ENCODE measurements at places on chromosomes 6 and 20. TPM values are rescaled to one million over a fixed set of nuclear protein-coding genes. Genes with fewer than 3 reads are reported as not detected.

DNA sequence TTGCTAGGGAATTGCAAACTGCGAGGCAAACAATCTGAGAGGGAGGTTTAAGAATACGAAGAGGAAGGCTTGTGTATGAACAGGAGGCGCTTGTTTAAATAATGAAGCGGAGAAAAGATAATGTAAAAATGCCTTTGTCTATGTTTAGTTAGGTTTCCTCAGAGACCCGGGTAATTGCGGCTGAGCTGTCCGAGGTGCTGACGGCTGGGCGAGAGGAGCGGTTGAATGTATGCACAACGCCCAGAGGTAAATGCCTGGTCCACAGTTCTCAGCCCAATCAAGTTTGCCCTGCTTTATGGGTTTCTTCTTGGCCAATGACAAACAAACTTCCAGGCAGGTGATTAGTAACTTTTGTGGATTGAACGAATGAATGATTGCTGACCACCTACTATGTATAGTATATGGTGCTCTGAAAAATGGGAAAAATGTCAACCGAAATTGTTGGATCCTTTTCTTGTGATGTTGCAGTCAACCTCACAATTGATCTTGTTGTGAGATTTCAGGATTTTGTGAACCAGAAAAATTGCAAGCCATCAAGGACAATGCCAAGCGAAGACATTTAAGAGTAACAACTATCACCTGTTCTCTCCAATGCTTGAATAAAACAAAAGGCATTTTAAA lies 38.3 kb upstream of the SLC32A1 start:
- peak; percentile 32 for DNase-seq

- DNase-seq, result no peak
Observed at GRCh38 chr6:125866433-125866832, 75.7 kb downstream of the NCOA7 start.

GRCh38 chr6:39344821-39345280 lies 22.3 kb upstream of the KCNK16 start:
- no peak for DNase-seq

DNA sequence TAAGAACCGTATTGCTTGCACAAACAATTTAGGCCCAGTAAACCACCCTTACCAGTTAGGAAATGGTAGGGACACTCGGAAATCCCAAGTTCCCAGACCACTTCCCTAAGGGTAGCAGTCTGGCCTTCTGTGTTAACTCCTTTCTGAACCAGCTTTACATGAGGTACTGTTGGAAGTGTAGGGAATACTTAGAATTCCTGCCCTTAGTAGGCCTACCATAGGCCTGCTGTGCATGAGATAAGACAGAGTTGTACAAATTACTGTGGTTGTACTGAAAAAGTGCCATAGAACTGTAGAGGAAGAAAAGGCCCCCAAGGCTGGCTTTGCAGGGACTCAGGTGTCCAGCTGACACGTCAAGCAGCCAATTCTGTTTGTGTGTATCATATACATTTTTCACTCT lies 11.1 kb downstream of the RPRD1B start:
- no peak for DNase-seq

DNA sequence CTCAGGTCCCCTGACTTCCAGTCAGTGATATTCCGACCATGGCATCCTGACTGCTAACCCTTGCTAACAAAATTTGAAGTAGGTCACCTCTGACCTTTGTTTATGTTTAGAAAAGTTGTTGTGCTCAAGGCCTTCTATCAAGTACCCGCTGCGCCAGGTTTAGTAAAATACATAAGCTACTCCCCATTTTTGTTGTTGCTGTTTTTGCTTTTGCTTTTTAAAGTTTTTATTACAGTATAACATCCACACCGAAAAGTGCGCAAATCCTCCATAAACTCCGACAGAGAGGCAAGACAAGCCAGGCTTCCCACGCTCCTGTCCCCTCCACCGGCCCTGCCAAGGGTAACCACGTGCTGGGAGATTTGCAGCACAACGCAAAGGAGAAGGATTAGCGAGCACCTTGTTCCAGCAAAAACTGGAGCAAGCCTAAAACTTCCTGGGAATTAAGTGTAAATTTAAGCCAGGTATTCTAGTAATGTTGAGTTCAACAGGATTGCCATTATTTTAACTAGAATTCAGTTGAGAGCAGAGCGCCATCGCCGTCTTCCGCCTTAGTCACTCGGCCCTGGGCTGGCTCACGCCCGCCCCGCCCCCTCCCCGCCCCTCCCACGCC lies 17.8 kb upstream of the HMGN4 start:
- peak; percentile 83 for DNase-seq

DNA sequence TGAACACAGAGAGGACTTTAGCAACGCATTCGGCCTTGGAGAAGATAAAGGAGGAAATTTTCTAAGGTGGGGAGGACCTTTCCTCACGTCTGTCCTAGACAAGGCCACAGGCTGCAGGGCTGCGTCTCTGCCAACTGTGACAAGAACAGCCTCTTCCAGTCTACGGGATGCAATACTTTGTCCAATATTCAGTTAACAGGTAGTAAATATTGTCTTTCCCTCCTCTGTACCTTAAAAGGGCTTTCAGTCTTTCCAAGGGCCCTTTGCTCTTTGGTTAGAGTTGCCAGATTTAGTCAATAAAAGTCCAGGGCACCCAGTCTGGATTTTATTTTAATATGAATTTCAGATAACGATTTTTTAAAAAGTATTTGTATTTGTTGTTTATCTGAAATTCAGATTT lies 78.2 kb downstream of the ELOVL4 start:
- DNase-seq, result no peak

- DNase-seq, result no peak
Observed at GRCh38 chr6:41713159-41713649, 22.2 kb downstream of the TFEB start.

GRCh38 chr6:2733324-2733723 lies 17.4 kb downstream of the MYLK4 start:
- no peak for DNase-seq

- no peak for DNase-seq
Observed at GRCh38 chr6:41763470-41763869, 16.2 kb downstream of the FRS3 start.

DNA sequence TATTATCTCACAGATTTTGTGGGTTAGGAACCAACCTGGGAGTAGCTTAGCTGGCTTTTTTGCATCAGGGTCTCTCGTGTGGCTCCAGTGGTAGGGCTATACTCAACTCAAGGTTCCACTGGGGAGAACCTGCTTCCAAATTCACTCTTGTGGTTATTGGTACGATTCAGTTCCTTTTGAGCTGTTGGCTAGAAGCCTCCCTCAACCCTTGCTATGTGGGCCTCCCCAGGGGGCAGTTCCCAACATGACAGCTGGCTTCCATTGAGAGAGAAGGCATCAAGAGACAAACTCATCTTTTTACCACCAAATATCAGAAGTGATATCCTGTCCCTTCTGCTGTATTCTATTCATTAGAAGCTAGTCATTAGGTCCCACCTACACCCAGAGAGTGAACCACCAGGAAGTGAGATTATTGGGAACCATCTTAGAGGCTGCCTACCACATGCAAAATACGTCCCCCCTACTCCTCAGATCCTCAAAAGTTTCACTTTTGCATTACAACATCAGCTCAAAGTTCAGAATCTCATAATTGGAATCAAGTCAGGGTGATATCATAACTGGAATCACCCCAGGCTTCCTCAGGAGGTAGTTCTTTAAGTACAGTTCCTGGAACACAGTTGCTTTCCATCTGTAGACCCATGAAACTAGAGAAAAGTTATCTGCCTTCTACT lies 30.9 kb downstream of the MKKS start:
- DNase-seq, result no peak

- no peak for DNase-seq
Observed at GRCh38 chr6:51283723-51284355, 465.2 kb downstream of the TFAP2B start.

- DNase-seq, result no peak
Observed at GRCh38 chr20:46063652-46064054, 26.1 kb downstream of the NCOA5 start.

GRCh38 chr20:45822857-45823256 lies 4.3 kb downstream of the TNNC2 start:
- DNase-seq, result peak; percentile 65

- DNase-seq, result peak; percentile 23
Observed at GRCh38 chr6:116072368-116072767, 11.7 kb upstream of the FRK start.

DNA sequence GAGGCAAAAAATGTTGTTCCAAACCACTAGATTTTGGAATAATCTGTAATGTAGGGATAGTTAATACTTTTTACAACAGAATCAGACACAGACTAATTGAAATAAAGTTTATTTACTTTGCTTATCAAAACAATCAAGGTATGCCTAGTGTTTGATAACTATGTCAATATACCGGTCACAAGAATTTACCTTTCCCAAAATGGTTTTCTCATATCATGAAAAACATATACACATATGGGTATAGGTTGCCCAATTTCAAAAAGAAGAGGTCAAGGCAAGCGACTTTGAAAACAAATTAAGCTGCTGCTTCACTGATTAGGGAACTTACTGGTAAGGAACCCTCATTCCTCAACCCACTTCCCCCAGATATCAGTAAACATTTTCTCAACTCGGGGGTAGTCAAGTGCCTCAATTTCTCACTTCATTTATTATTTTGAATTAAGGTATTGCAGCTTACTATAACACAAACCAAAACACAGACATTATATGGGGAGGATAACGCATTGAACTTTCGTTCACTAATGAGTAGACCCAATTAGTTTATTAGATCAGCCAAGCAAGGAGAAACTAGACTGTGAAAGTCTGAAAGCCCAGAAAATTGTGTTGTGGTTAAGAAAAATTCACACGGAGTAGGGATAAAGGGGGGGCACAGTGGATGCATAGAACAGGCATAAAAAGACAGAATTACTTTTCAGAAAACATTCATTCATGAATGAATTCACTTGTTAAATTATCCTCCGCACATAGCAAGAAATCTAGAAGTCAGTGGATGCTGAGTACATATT lies 9.0 kb upstream of the ELOVL5 start:
- DNase-seq, result no peak

- DNase-seq, result no peak
Observed at GRCh38 chr6:21151119-21151518, 442.4 kb upstream of the SOX4 start.

- no peak for DNase-seq
Observed at GRCh38 chr6:167415441-167415961, 90.6 kb downstream of the TTLL2 start.

DNA sequence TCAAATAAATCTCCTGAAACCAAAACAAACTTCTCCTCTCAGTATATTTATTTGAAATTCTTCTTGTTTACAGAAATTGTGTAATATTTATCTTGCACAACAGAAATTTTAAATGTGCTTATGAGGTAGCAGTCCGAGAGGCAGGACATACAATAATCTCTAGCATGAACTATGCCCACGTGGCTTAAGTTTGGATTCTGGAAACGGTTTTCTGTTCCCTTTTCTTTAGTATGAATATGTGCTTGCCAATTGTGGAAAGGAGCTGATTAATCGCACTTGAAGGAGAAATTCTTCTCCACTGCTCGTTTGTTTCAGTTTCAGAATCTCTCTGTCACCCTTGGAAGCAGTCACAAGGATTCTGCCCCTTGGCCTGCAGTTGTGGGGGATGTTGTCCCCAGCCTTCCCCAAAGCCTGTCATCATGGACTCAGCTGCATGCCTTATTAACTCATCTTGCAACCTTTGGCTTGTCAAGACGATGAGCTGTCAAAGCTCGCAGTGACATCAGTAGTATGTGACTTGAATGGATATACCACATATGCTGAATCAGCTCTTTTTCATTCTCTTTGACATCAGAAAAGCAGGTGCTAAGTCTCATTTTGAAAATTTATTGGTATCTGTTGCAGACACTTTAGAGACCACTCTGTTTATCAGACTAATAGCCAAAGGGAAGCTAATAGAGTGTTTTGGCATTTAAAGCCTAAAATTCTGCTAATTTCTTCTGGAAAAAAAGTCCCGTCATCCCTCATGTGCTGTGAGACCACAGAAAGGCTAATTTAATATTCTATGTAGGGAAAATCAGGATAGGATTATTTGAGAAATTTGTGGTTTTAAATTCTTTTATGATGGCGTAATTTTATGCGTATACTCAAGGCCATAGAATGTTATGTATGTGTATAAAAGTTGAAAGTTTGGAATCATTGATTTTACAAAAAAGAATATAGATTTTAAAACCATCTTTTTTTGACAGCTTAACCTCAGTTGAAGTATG lies 186.8 kb downstream of the ARID1B start:
- DNase-seq, result peak; percentile 88

GRCh38 chr6:43870660-43871061 lies 100.7 kb downstream of the VEGFA start:
- no peak for DNase-seq

DNA sequence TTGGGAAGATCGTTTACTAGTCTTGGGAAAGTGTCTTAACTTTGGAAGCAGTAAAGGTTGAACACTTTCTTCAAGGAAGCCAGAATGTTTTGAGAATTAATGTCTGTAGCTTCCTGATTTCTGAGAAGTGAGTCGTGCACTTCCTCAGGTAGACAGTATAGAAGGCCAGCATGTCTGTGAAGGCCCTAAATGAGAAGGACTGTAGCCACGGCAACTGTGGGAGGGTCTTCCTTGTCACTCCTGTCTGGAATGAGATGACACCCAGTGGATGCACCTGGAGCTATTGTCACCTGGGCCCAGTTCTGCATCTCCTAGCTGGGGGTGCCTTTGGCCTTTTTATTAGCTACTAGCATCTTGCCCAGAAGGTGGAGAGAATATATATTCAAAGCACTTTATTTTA lies 8.8 kb downstream of the STX16 start:
- no peak for DNase-seq

DNA sequence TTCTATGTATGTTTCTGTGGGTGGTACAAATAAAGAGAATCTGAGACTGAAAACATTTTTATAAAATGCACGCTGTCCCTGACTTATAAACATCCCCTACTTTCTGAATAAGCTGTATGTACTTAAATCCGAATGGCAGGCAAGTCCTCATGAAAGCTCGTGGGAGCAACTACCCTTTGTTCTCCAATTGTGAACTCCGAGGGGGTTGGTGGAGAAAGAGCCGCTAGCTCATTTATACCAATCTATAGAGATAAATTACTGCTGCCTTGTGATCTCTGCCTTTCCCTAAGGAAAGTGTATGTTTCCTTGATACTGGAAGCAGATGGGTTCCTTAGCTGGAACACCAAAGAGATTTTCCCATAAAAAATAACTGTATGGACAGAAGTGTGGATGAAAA lies 84.5 kb downstream of the GJA10 start:
- no peak for DNase-seq

The GPR6 gene
- polyA plus RNA-seq, result not detected

The OLIG3 gene
- not detected for polyA plus RNA-seq

The ECT2L gene
- polyA plus RNA-seq, result 0.13 TPM

The CDC5L gene
- 21.2 TPM for polyA plus RNA-seq

The RPL7L1 gene
- polyA plus RNA-seq, result 90.6 TPM

The PCK1 gene
- polyA plus RNA-seq, result 13.3 TPM

The LY6G5B gene
- polyA plus RNA-seq, result 18.7 TPM

The BTBD3 gene
- 51.0 TPM for polyA plus RNA-seq

The GPLD1 gene
- 2.2 TPM for polyA plus RNA-seq

The WFDC10B gene
- not detected for polyA plus RNA-seq
